ENCODE measurements at places on chromosomes 11 and 22. TPM values are rescaled to one million over a fixed set of nuclear protein-coding genes. Genes with fewer than 3 reads are reported as not detected.
A peak's percentile ranks its signal among the peaks of the same experiment; 100 is the strongest.

The PSMC3 gene
- total RNA-seq: 130 TPM

The CRYBB3 gene
- not detected for total RNA-seq

The BACE1-AS gene
- total RNA-seq: 6.8 TPM

DNA sequence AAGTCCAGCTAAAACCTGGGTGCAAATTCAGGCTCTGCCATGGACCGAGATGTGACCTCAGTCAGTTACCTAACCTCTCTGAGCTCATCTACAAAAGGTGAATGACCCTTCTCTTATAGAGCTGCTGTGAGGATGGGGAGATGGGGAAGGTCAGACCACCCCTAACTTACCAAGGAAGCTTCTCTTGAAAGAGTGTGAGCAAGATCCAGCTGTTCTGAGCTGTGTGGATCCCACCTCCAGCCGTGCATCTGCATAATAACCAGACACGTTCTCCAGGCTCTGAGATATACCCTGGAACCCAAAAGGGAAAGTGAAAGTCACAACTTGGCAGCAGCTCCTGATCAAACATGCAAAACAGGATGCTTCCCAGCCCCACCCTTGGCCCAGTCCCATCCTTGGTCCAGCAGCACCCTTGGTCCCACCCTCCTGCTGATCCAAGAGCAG lies at the start of gene APOL3:
Gene APOL3 (minus strand): TSS at position 257 of the 444 bp plus-strand sequence. CDS start 11,700 bp downstream, outside the sequence.
- peak; percentile 29 for DNase-seq

DNA sequence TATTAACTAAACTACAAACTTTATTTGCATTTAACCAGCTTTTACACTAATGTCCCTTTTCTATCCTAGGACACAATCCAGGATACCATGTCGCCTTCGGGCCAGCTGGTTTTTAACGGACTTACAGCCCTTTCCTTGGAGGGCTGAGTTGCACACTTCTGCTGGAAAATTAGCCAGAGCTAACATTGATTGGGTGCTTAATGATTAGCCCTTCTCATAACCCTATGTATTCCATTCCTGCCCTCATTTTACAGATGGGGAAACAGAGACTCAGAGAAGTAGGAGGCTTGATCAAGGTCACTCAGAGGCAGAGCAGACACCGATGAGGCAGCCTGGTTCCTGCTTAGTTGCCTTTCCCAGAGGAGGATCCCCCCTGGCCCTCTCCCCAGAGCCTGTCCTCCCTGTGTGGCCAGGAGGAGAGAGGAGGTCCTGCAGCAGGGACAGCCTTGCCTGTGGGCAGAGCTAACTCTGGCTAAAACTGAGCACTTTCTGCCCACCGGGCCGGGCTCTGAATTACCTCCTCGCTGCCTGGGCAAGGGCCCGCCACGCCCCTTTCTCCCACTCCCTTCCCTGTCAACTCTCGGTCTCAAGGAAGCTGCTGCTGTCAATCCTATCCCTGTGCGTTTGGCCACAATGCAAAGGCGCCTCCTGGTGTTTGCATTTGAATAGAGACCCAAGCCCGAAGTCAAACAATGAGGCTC lies 59.6 kb upstream of the PAX6 start:
- peak; percentile 20 for DNase-seq

GRCh38 chr11:123255909-123256308 lies 60.9 kb upstream of the CLMP start:
- no peak for DNase-seq
